ENCODE measurements at places on chromosomes 1 and 21.
A peak's percentile ranks its signal among the peaks of the same experiment; 100 is the strongest.

DNA sequence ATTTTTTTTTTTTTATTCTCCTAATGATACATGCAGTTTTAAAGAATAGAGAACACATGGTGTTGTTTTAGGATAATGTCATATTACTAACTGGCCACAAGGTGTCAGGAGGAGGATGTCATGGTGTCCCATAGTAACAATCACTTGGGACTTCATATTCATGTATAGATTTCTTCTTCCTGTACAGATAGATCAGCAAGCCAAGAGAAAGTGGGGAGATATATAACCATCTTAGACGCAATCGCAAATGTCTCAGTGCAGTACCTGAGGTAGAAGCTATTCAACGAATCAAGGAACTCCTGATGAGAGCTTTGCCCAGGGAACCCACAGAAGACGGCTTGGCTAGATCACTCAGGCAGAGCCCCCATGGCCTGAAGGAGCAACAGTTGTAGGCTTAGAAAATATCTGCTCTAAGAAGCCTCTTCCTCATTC lies 12.3 kb downstream of the OR2T11 start:
- DNase-seq = peak; percentile 6

DNA sequence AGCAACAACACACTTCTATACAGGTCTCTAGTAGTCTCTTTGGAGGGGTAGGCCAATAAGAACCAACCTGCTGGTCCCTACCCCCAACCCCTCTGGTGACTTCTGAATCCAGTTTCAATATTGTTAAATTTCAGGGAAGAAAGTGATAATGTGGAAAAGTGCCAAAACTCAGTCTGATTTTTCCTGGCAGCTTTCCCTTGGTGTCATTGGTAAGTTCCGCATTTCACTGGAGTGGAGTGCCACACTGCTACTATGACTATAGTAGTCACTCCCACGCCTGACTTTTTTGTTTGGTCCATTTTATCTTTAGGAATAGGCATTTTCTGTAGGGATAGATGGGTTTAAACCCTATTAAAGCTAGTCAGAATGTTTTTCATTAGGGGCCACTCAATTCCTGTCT lies 5.7 kb upstream of the ARID1A start:
- DNase-seq = no peak

- no peak for DNase-seq
Measured at GRCh38 chr1:15400627-15401026, 9.1 kb upstream of the EFHD2 start.

GRCh38 chr1:219826290-219826689 lies 102.1 kb downstream of the SLC30A10 start:
- DNase-seq = no peak

DNA sequence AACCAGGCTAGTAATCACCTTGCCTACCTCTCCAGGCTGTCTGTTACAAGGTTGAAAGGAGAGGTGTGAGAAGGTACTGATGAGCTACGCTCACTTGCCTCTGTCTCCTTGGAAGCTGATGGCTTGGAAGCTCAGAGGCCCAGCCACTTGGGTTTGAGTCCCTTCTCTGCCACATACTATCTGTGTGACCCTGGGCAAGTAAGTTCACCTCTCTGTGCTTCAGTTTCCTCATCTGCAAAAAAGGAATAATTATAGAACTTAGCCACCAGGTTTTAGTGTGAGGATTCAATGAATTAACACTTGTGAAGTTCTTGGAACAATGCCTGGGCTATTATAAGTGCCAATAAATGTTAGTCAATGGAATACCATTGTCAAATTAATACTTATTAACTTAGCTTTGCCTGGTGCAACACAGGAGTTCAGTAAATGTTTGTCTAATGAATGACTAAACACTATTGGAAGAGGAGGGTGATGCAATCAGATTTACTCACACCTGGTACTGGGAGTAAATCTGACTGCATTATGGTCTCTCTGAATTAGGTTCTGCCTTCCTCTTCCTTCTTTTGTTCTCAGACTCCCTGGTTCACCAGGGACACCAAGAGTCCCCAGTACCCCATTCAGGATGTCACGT lies 55.5 kb downstream of the TRABD2B start:
- DNase-seq = no peak

DNA sequence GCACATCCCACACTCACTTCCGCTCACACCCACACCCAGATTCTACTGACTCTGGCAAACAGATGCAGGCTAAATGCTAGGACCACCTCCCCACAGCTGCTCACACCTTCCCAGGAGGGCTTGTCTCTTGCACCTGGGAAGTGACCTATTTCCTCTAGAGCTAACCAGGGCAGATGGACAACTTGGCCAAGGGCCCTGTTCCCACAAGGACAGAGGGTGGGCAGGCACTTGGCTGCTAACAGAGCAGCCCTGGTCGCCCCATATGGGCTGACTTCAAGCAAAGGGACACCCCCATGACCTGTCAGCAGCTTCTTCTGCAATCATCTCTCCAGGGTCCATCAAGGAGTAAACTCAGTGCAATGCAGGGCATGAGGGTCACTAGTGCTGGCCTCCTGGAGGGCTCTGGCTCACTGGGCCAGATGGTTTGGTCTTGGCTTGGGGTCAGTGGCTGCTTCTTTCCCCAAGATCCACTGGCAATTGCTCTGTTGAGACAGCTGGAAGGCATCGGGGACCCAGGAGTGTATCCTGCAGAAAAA lies 641.5 kb downstream of the PLPP3 start:
- no peak for DNase-seq

GRCh38 chr1:86447198-86447790 lies 21.4 kb upstream of the CLCA1 start:
- no peak for DNase-seq

- DNase-seq = no peak
Measured at GRCh38 chr1:152182431-152182830, 23.4 kb upstream of the RPTN start.

DNA sequence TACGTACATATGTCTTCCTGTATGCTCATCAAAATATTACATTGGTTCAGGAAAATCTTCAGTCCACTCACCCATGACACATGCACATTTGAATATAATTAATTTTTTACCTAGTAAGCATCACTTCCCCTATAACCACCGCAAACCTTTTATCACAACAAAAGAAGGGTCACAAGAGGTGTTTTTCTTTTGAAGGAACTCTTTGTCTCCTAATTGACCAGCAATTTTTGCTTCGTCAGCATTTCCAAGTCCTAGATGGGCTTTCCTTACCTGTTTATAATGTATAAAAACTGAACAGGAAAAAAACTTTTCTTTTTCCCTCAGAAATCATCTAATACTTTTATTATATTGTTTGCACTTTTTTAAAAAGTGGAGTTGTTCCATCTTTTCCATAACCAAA lies 631.3 kb downstream of the PLA2G4A start:
- DNase-seq = no peak

DNA sequence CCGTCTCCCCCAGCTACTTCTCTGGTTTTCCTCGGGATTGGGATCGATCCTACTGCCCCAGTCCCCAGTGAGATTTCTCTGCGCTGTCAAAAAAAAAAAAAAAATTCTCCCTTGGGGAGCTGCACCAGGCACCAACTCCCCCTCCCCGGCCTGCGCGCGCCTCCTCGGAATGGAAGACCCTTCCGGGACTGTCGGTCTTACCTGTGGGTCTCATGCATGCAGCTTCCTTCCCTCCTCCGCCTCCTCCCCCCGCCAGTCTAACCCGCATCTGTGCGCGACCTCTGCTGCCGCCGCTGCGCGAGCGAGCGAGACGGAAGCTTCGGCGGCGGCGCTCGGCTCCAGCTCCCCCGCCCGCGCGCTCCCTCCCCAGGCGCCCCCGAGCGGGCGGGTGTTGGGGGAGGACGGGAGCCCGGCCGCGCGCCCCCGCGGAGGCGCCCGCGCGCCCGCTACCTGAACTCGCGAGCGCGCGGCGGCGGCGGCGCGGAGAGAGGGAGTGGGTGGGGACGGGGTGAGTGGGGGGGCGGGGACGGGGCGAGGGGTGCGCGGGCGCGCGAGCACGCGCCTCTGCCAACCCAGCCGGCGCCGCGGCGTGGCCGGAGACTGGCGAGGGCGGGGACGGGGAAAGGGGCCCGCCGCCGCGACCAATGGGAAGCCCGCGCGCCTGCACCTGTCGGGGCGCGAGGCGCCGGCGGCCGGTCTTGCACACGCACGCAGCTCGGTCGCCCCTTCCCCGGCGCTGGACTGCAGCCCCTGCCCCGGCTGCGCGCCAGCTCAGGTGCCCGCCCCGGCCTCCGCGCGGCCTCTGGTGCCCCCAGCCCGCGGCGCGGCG lies at the start of gene SUSD4:
Gene SUSD4, minus strand, starts transcription at position 321 of the 829 bp plus-strand sequence. CDS start 751 bp downstream, outside the sequence.
- DNase-seq = no peak

- no peak for DNase-seq
Measured at GRCh38 chr1:98176414-98176813, 255.6 kb upstream of the DPYD start.

- no peak for DNase-seq
Measured at GRCh38 chr1:31642366-31642765, 2.3 kb downstream of the PEF1 start.

- DNase-seq = no peak
Measured at GRCh38 chr1:46086576-46086975, 45.9 kb downstream of the PIK3R3 start.

- DNase-seq = no peak
Measured at GRCh38 chr1:116680752-116681151, 13.2 kb upstream of the IGSF3 start.

- DNase-seq = peak; percentile 89
Measured at GRCh38 chr1:27858072-27858948, 14.0 kb upstream of the THEMIS2 start.

DNA sequence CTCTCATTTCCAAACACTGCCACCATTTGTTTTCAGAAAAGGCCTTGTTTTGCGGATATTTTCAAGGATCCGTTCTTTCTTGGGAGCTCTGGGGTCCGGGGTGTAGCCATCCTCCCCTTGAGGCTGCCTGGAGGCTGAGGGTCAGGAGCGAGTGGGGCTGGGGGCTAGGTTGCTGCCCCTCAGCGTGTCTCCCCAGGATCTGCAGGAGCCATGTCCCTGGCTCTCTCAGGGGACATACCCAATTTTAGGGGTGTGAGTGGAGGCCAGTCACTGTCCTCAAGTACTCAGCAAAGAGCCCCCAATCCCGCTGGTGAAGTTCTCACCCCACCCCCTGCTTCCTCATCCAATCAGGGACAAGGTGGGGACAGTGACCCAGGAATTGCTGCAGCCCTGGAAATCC lies 15.0 kb upstream of the PRDM16 start:
- no peak for DNase-seq

DNA sequence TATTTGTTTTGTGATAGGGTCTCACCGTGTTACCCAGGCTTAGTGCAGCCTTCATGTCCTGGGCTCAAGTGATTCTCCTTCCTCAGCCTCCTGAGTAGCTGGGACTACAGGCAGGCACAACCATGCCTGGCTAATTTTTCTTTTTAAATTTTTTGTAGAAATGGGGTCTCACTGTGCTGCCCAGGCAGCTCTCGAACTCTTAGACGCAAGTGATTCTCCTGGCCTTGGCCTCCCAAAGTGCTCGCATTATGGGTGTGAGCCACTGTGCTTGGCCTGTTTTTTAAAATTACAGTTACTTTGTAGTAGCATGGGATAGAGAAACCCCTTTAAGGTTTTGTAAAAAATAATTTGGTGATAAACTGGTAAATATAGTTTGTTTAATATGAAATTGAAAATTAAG lies 69.9 kb downstream of the RPS6KC1 start:
- no peak for DNase-seq

GRCh38 chr21:38869196-38869595 lies 63.5 kb downstream of the ETS2 start:
- DNase-seq = no peak

GRCh38 chr1:64122588-64122987 lies 80.8 kb upstream of the UBE2U start:
- no peak for DNase-seq

DNA sequence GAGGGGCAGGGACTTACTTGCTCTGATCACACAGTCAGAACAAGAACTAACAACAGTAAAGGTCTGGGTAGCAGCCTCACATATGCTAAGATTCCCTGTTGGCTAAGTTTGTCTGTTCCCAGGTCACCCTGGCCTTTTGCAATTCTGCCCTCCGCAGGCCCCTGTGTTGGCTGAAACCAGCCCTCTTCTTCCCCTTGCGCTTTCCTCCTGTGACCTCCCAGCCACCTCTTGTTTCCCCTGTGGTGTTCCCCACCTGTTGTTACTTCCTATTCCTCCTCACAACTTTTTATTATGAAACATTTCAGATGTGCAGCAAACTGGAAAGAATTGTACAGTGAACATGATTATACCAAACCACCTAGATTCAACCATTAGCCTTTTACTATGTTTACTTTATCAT lies 23.4 kb downstream of the MAPKAPK2 start:
- DNase-seq = no peak

DNA sequence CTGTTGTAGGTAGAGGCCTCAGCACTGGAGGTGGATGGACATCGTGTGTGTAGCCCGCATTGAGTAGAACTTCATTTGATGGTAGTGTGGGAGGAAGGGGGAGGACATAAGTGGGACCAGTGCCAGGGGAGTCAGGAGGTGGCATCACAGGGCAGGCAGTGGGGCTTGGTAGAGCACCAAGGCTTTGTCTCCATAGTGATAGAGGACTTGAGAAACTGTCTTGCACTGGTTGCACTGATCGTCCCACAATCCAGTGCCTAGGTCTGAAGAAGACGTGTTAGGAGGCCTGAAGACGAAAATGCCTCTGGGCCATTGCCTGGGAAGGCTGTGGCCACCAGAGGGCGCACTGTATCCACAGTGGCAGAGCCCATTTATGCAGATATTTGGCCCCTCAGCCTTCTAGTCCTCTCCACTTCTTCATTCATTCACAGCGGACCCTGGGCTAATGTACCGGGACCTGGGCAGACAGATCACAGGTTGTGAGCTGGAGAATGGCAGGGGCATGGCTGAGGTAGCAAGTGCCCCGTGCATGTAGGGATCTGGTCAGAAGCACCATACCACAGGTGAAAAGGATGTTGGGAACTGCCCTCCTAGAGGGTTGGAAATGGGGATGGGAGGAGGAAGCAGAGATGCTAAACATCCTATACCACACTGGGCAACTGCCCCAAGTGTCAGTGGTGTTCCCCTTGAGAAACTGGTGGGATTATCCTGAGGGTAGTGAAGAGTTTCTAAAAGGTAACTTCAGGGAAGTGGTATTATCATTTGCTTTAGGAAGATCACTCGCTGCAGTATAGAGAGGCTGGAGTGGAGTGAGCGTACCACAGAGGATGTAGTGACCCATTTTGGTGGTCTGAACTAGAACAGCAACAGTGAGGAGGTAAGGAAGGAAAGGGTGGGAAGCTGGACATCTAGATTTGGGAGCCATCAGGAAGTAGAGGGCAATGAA lies 95.3 kb downstream of the PIK3R3 start:
- DNase-seq = peak; percentile 80

DNA sequence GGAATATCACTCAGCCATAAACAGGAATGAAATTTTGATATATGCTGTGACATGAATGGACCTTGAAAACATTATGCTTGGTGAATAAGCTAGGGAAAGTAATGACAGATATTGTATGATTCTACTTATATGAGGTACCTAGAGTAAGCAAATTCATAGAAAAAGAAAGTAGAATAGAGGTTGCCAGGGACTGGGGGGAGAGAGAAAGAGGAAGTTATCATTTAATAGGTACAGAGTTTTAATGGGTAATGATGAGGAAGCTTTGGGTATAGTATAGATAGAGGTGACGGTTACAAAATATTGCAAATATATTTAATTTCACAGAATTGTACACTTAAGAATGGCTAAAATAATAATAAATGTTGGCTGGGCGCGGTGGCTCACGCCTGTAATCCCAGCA lies 31.2 kb upstream of the ENSA start:
- no peak for DNase-seq
